ENCODE measurements at places on chromosomes 5 and 9. TPM values are rescaled to one million over a fixed set of nuclear protein-coding genes. Genes with fewer than 3 reads are reported as not detected.

GRCh38 chr9:107557236-107557990 lies 67.8 kb upstream of the KLF4 start:
- DNase-seq, result no peak

DDX4 gene
- not detected for total RNA-seq

- no peak for DNase-seq
Measured at GRCh38 chr9:91740701-91741100, 209.3 kb downstream of the ROR2 start.

DNA sequence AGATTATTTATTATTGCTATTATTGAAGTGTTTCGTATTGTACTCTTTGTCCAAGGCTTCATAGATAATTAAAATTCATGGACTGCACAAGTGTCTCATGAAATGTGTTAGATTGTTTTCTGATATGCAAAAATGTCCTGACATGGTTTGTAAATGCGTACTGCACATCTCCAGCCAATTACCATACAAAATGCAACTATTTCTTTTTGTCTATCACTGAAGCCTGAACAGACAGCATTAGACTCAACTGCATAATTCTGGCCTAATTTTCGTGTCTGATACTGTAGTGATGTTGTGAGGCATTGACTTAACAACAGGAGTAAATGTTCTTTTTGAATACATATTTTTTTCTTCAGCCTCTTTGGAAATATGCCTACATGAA lies 498.2 kb upstream of the CD180 start:
- no peak for DNase-seq

RNF224 gene
- total RNA-seq, result not detected
